ENCODE measurements at places on chromosomes 1 and 21.
A peak's percentile ranks its signal among the peaks of the same experiment; 100 is the strongest.

DNA sequence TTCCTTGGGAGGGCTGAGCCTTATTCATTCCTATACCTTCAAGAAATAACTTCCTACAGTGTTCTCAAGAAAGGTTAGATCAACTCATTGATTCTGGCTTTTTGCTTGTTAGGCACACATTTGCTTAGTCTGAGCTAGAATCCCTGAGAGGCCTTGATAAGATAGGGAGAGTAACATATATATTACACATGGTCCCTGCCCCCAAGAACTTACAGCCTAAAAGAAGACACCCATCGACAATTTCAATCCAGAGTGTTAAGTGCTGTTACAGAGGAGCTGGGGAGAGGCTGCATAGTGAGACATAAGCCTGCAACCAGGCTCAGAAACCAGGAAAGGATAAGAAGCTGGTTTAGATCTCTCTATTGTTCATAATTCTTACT is 68.7 kb downstream of the PLPP3 start:
- no peak for DNase-seq

- peak; percentile 34 for DNase-seq
These were observed 532 bp downstream of the RALGPS2 start for GRCh38 chr1:178725466-178726086.

GRCh38 chr1:111977378-111977777 is 12.1 kb downstream of the KCND3 start:
- no peak for DNase-seq

- DNase-seq, result no peak
These were observed 407.6 kb upstream of the VAMP3 start for GRCh38 chr1:7363450-7363849.

DNA sequence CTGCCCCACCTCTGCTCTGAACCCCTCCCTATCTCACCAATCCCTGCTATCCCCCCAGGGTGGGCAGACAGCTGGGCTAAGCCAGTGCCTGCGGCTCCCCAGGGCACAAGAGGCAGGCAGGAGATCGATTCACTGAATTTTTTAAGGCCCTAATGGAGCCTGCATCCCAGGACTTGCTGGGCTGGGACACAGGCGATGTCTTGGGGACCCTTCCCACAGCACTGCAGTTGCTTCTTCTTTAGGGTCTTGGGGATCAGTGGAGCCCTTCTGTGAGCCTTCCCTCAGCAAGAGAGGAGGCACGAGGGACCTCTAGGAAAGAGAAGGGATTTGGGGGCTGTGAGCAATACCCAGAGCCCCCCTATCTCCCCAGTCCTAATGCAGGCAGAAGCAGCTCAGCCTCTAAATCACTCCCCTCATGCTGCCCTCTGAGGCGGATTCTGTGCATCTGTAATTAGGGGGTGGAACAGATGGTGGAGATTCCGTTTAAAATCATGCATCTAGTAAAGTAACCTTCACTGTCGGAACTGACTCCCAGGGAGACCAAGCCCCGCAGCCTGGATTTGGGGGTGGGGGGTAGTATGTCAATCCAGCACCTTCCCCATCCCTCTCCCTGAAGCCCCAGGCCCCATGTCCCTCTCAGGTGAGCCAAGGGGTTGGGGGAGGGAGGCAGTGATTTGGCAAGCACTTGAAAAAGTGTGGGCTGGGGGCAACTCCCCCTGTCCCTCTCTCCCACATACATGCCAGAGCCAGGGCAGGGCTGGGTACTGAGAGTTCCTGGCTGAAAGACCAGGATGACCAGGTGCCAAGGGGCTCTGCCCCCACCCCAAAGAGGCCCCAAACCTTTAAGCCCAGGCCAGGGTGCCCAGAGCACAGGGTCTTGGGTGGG is 10.0 kb downstream of the AHDC1 start:
- peak; percentile 44 for DNase-seq

- no peak for DNase-seq
These were observed 56.9 kb downstream of the CD34 start for GRCh38 chr1:207854001-207854400.

GRCh38 chr1:36849956-36850355 is 184.4 kb downstream of the GRIK3 start:
- DNase-seq, result no peak

- DNase-seq, result no peak
These were observed 4.1 kb upstream of the KCNAB2 start for GRCh38 chr1:6041432-6042062.

DNA sequence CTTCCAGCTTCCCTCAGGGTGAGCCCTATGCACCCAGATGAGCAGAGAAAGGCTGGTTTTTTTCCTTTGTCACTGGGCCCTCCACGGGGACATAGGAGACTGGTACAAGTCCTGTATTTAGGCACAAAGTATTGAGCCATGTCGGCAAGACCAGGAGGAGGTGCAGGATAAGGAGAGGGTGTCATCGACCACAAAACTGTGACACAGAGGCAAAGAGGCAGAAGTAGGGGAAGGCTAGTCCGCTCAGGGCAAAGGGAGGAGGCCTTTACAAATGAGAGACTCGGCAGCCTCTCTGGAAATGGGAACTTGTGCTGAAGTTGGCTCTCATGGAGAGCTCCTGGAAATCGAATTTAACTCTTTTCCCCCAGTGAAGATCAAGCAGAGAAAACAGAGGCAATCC is 70.7 kb upstream of the CAMK1G start:
- DNase-seq, result no peak

DNA sequence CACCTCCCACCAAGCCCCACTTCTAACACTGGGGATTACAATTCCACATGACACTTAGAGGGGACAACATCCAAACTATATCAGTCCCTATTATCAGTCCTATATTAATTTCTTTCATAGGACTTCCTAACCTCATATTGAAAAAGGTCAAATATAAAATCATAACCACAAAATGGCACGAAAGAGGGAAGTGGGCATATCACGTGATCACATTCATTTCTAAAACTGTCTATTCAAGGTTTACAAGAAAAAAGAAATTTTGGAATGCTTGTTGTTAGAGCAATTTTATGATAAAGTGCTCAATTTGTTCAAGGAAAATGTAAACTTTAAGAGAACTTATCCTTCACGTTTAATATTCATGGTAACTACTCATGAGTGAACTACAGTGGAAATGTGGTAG is 13.2 kb upstream of the CDC7 start:
- DNase-seq, result no peak

- DNase-seq, result no peak
These were observed 3.9 kb upstream of the TGFBR3 start for GRCh38 chr1:91889717-91890459.

DNA sequence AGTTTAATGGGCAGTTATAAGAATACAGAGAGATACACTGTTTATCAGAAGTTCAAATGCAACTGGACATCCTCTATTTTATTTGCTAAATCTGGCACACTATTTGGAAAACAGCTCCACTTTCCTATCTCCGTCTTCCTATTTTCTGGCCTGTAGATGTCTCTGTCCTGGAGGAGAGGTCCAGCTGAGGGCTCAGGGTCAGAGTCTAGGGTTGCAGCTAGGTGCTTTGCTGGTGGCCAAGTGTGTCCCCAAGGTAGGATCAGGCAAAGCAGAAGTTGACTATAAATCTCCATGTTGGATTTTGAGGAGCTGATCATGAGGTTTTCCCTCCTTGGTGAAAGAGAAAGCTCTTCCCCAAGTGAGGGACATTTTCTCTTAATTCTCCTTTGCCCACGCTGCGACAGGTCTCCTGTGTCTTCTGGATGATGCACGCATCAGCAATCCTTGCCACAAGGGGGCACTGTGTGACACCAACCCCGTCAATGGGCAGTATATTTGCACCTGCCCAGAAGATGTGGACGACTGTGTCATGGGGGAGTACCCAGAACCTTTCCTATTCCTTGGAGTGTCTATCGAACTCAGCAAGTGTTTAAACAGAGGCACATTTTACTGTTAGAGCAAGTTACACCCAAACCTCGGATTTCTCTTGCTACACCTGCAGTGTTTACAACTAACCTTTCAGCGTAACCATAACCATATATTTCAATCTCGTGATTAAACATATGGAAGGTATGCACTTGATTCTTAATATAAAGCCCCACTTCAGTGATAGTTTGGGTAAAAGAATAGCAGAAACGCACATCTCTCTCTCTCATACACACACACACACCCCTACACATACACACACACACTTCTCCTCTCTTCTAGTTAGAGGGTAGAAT is 10.2 kb downstream of the ADAM30 start:
- no peak for DNase-seq

- peak; percentile 81 for DNase-seq
These were observed 2.0 kb downstream of the AHDC1 start for GRCh38 chr1:27601771-27602461.

DNA sequence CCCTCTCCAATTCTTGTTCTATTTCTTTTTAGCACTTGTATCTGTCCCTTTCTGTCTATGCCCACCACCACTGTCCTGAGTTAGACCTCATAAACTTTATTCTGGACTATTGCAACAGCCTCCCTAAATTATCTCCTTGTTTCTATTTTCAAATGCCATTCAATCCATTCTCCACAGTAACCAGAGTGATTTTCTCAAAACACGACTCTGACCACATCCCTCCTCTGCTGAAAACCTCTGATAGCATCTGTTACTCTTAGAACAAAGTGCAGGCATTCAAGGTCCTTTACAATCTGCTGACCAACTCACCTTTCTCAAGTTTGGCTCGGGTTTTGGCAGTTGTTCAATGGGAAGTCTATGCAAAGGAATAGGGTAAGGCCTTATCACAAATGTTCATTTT is 22.8 kb upstream of the GPX7 start:
- DNase-seq, result no peak

GRCh38 chr1:35657851-35658250 is 16.5 kb upstream of the PSMB2 start:
- no peak for DNase-seq

GRCh38 chr1:42816585-42817439 is at the start of the genes ERMAP and SVBP:
TSS of gene ERMAP (plus strand) at chr1:42817122. CDS start at chr1:42830449, 13,327 bp downstream.
TSS of gene SVBP (minus strand) at chr1:42817397. CDS start at chr1:42816544, 853 bp downstream.
- DNase-seq, result peak; percentile 95

DNA sequence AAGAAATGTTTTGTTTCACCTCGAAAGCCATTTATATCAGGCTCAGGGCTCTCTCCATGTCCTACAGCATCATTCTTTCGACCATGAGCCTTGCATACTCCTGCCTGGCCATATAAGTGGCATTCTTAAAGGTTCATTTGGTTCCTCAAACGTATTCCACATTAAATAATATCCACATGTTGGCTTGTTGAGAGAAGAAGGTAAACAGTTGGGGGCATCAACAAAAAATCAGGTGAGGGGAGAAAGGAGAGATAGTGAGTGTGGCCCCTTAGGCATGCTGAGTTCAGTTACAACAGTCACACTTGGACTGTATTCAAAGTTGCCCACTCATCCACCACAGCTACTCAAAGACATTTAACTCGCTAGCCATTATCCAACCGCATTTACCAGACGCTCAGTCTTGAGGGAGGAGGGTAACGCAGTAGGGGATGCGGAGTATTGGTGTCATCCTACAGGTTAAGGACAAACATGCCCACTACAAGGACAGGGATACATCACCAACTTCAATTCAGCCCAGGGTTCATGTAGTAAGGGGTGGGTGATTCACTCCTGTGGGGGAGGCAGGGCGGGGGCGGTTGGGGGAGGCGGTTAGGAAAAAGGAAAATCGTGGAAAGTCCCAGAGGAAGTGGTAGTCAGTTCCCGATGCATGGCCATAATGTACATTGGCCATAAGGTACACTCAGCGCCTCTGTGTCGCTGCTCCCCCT is 1.4 kb downstream of the ZNF697 start:
- DNase-seq, result no peak

GRCh38 chr1:18176619-18177018 is 69.0 kb downstream of the IGSF21 start:
- no peak for DNase-seq

- no peak for DNase-seq
These were observed 69.5 kb downstream of the ZSCAN20 start for GRCh38 chr1:33541966-33542365.

- DNase-seq, result no peak
These were observed 78.3 kb downstream of the EIF4G3 start for GRCh38 chr1:21098186-21098915.

DNA sequence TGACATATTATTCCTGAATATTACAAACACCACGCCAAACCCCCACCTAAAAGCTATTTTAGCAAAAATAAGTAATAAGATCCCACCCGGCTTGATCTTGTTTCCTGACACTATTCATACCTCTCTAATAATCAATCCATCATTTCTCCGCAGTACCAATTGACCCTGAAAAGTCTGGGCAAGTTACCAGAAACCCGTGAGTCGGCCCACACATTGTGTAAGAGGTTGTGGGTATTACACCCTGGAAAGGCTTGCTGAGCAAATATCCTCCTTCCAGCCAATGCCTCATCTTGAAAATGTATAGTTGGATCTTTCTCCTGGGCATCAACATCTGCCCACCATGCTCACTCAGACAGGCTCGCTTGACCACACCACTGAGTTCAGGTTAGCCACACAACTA is 451.0 kb downstream of the TTLL7 start:
- DNase-seq, result no peak

GRCh38 chr1:152325111-152325510 is at the start of gene FLG:
TSS of gene FLG (minus strand) at chr1:152325239. CDS start at chr1:152315456, 9,783 bp downstream.
- no peak for DNase-seq

DNA sequence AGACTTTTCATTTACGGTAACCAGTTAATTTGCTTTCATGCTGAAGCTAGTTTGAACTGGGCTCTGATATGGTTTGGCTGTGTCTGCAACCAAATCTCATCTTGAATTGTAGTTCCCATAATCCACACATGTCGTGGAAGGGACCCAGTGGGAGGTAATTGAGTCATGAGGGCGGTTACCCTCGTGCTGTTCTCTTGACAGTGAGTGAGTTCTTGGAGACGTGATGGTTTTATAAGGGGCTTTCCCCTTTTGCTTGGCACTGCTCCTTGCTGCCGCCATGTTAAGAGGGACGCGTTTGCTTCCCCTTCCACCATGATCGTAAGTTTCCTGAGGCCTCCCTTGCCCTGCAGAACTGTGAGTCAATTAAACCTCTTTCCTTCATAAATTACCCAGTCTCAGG is 10.3 kb upstream of the FHAD1 start:
- DNase-seq, result no peak

DNA sequence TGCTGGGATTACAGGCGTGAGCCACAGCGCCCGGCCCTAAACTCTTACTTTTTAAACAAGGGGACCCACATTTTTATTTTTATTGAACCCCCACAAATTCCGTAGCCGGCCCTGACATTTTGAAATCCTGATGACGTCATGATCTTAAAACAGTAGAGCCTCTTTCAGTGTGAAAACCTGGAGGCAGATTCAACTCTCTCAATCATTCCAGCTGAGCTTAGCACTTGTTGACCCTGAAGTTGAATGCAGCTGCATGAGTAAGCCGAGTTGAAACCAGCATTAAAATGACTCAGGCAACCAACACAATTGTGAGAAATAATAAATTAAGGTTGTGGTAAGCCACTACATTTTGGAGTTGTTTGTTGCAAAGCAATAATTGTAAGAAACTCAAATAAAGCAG is 93.9 kb upstream of the ADGRL4 start:
- DNase-seq, result no peak

DNA sequence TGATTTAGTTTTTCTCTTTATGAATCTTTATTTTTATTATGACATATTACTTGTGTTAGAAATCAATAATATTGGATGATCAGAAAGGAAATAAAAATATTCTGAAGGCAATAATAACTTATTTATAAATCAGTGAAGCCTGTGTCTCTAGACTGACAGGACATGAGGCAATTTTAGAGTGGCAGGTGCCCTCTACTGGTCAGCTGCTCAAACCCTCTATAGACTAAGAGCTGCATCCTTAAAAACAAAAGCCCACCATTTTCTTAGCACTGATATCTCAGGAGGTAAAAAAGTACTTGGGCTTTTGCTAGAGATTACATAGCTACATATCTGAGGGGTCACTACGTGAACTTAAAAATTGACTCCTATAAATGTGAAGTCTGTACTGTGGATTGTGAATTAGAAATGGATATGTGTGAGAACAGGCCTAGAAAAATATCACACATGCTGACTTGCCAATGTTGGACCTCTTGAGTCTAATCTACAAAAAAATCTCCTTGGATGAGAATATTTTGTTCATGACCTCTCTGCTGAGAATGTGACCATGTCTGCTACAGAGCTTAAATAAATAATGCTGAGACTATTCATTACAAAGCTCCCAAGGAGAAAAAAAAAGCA is 597.9 kb upstream of the ADAMTS5 start:
- DNase-seq, result peak; percentile 34

Data from umbilical cord (tissue), 2 donors.